Bronchial epithelial cell (primary cell): ENCODE measurements at places on chromosomes 13 and 19.

DNA sequence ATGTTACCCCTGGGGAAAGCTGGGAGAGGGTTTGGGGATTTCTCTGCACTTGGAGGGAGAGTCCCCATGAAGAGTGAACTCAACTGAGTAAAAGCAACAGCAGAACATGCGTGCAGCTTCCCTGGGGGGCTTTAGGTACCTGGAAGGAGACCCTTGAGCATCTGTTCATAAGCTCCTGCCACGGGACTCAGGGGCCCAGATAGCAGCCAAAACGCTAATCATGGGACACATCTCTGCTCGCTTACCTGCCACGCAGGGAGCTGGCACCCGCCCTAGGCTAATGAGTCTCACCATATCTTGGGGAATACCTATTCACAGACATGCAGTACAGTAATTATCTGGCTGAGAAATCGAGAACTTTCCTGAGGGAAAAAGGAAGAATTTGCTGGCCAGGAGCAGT is 33.9 kb downstream of the PDCD5 start:
- no peak for DNase-seq

DNA sequence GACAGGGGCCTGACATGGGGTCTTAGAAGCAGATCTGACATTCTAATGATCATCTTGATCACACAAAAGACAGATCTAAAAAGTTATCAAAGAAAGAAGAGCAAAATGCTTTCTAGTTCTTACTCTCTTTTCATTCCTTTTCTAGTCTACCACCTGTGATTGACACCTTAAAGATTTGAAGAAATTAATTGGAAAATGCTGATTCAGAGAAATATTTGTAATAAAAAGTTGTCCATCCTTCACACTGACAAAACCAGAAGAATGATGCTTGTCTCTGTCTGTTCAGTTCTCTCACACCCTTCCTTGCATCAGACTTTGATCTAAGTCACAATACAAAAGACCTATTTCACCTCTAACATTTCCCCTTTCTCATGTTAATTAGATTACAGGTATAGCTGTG is 182.4 kb downstream of the RAP2A start:
- DNase-seq, result no peak

- peak; percentile 29 for DNase-seq
These were observed 61.5 kb downstream of the B3GLCT start for GRCh38 chr13:31261241-31261640.

- DNase-seq, result no peak
These were observed 141.7 kb upstream of the GJB6 start for GRCh38 chr13:20373861-20374260.

- no peak for DNase-seq
These were observed 220.1 kb upstream of the SERP2 start for GRCh38 chr13:44153496-44153895.

DNA sequence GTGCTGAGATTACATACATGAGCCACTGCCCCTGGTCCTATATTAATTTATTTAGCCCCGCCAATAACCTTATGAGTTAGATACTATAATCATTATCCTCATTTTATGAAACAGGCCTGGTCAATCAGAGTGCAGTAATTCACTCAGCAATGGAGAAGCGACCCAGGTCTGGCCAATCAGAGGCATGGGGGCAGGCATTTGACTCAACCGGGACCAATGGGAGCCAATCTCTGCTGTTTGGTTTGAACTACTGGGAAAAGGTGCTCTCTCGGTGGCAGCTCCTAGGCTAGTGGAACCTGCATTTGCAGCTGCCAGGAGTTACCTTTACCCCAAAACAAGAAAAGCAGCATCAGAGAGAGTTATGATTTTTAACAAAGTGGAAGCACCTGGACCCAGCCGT is 6.6 kb downstream of the SIRT2 start:
- DNase-seq, result no peak

DNA sequence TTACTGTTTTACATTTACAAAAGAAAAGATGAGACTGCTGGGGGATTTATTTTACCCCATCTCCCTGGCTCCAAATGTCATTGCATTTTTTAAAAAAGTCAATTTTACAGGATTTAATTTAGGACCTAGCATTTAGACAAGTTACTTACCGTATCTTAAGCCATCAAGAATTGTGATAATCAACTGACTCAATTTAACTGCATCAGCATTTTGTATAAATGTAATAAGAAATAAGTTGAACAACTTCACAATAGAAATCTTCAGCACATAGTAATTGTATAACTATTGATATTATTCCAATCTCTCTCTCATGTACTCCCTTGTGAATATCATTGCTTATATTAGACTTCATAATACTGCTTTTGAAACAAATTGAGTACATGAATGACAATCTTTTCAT is 907.5 kb upstream of the SLC10A2 start:
- DNase-seq, result no peak

GRCh38 chr13:79625517-79625916 is 144.6 kb downstream of the NDFIP2 start:
- no peak for DNase-seq

- peak; percentile 30 for DNase-seq
These were observed 4.7 kb upstream of the MYBPC2 start for GRCh38 chr19:50427997-50428425.

DNA sequence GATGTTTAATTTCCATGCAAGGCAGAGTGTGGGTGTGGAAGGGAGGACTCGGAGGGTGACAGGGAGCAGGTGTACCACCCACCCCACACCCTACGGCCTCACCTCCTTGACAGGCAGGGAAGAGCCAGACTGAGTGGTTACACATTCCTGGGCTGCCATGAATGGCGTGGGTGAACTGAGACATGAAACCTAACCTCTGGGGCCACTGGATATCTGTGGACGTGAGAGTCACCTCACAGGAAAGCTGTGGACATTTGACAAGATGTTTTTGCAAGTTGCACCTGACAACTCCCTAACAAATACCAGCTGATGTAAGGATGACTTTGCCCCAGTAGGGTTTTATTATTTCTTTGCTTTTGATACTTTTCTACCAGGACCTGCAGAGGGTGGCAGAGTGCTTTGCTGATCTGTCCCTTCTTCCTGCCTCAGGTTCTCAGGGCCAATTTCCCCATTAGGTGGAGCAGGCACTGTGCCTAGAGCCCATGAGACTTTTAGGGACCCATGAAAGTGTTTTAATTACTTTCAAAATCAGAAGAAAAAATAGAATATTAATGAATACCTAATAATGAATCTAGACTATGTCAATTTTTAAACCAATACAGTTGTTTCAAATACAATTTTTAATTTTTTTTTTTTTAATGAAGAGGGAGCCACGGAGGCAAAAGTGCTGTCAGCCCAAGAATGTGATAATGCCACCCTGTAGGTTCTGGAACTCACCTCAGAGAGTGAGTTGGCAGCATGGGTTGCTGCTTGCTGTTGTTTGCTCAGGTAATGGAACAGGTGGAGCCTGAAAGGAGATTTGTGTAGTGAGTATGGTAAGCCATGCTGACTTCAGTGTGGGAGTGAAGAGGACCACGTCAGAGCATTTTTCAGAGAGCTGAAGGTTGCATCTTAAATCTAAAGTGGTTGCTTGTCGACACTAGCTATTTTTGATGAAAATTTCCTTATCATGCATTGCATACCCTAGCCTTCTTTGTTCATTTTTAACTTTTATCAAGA is 58.0 kb upstream of the CYSLTR2 start:
- DNase-seq, result peak; percentile 67

GRCh38 chr19:11191273-11191755 is 6.0 kb downstream of the KANK2 start:
- DNase-seq, result no peak

DNA sequence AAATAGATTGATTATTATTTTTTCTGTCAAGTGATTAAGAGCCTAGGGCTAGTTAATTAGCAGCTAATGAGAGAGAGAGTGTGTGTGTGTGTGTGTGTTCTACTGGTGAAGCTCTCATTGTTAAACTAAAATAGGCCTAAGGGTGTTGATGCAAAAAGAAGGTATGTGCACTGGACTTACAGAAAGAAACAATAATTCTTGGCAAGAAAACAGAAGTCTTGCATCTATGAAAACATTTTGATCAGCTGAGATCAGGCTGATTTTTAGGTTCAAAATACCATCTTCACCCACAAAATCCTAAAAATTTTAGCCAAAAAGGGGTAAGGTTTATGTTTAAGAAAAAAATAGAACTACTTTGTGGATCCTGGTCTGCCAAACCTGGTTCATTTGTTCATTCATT is 106.5 kb downstream of the POSTN start:
- no peak for DNase-seq

DNA sequence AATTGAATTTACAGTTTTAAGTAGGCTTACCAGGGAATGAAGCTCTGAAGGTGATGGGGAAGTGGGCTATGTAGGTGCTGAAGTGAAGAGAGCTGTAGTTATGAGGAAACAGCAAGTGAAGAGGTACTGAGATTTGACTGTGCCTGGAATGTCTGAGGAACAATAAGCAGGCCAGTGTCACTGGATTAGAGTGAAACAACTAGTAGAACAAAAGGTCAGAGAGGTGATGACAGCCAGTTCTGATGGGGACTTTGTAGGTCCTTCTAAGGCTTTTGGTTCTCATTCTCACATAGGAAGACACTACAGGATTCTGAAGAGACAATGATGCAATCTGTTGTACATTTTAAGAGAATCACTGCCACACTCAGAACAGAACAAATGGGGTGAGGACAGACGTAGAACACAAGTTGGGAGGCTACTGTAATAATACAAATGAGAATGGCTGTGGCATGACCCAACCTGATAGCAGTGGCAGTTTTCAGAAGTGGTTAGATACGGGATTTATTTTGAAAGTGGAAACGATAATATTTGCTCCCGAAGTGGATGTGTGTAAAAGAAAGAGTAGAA is 130.8 kb downstream of the MYCBP2 start:
- DNase-seq, result no peak

DNA sequence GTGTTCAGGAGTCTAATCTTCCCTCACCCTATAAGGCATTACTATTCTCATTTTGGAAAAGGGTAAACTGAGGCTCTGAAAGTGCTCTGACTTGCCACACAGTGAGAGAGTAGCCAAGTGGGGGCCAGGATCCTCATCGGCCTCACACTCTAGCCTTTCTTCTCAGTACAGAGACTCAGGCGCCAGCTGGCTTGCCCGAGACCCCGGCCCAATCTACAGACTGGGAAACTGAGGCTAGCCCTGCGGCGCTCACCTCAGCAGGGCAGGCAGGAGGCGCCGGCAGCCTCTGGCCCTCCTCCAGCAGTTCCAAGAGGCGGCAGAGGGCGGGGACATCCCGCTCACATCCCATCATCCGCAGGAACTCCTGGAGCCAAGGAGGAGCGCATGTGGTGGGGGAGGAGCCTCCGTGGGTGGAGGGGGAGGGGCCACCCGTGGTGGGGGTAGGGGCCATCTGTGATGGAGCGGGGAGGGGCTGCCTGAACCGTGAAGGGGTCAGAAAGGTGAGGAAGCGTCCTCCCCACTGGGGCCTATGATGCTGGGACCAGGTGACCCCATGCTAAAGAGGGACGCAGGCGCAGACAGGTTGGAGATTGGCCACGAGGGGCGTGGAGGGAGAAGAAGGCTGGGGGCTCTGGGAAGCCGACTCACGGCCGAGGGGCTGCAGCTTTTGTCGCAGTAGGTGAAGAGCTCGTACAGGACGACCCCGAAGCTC is 8.7 kb upstream of the INSL3 start:
- peak; percentile 59 for DNase-seq

DNA sequence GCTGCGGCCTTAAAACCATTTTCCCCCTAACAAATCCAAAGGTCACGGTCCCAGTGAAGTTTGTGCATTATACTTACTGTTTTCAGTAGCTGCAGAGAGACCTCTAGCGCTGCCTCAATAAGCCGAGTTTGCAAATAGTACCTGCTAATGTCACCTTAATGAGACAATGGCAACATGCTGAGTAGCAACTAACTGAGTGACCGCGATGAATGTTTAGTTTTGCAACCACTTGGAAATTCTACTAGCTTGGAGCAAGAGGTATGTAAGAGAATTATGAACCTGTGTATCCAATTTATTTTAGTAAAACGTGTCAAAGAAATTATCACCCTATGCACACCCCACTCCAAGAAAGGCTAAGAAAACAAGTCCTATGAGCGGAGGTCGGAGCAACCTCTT is 1.2 kb downstream of the KPNA3 start:
- DNase-seq, result peak; percentile 39

DNA sequence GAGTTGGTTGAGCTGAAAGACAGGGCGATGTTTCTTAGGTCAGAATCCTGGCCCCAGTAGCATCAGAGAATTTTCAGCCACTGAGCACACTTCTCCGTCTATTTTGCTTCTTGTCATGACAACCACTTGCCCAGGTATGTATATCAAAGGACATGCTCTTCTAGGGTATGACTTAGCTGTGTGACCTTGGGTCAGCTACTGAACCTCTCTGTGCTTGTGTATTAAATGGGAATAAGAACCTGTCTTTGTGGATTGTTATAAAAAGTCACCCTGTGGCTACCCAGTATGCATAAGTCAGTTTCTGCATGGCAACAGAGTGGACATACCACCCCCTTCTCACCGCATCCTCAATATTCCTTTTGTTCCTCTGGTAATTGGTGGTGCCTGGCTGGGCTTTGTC is 26.1 kb downstream of the MBD3L1 start:
- DNase-seq, result no peak

GRCh38 chr19:30584090-30584489 is 211.9 kb downstream of the ZNF536 start:
- no peak for DNase-seq

DNA sequence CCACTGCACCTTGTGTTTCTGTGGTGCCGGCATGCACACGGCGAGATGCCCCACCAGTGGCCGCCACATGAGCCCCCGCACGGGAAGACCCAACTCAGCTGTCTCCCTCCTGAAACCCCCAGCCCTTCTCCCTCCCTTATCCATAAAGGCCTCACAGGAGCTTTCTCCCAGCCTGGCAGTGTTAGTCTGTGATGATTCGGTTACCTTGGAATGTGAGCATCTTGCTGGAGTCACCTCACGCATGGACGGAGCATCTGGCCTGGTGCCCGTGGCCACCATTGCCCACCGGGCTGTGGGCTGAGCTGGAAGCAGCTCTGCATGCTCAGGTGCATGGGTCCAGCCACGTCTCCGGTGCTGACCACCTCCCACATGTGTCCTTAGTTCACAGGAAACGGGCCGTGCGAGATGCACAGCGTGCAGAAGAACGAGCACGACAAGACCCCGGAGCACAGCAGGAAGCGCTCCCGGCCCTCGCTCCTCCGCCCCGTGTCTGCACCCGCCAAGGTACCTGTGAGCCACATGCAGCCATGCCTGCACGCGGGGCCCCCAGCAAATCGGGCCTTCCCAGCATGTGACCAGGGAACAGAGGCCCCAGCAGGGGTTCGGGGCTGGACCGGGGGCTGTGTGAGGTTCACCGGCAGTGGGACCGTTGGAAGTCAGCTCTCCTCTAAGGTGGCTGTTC is 22.0 kb downstream of the SIN3B start:
- DNase-seq, result no peak
